ENCODE measurements at places on chromosomes 7 and 10. TPM values are rescaled to one million over a fixed set of nuclear protein-coding genes. Genes with fewer than 3 reads are reported as not detected.
A peak's percentile ranks its signal among the peaks of the same experiment; 100 is the strongest.

- no peaks in the 10 kb centered on the region for H3K36me3 ChIP-seq
- no peaks in the 10 kb centered on the region for H3K27me3 ChIP-seq
- no peak overlapping the region for H3K27ac ChIP-seq
- no peaks in the 10 kb centered on the region for H3K4me1 ChIP-seq
- DNase-seq = no peak
These were observed 440.6 kb upstream of the LRRN3 start for GRCh38 chr7:110650328-110650727.

ELAPOR2 gene
- total RNA-seq = 42.2 TPM

SPDYE3 gene
- not detected for total RNA-seq

DNA sequence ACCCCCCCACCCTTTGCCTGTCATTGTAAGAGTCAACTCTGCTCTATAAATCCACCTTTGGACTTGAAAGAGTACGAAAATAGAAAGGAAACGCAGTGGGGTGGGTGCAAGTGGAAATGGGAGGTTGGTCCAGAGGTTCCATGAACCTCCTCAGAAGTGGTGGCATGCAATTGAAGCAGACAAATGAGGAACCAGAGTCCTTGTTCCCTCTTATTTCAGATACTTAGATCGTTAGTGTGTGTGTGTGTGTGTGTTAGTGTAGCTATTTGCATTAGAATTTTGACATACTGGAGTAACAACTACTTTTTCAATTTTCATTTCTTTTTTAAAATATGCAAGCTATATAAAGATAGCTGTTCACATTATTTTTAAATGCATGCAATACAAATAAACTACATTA lies 18.1 kb upstream of the TFAM start:
- DNase-seq = no peak
- no peaks in the 10 kb centered on the region for H3K36me3 ChIP-seq
- no peak overlapping the region for H3K4me3 ChIP-seq
- H3K27me3 ChIP-seq = no peaks in the 10 kb centered on the region

GRCh38 chr7:76330261-76330660 lies 27.8 kb downstream of the HSPB1 start:
- peaks cover 20% of the 10 kb centered on the region for H3K36me3 ChIP-seq
- peaks cover 25% of the 10 kb centered on the region for H3K4me1 ChIP-seq
- H3K27me3 ChIP-seq = no peaks in the 10 kb centered on the region
- no peak overlapping the region for H3K27ac ChIP-seq

DNA sequence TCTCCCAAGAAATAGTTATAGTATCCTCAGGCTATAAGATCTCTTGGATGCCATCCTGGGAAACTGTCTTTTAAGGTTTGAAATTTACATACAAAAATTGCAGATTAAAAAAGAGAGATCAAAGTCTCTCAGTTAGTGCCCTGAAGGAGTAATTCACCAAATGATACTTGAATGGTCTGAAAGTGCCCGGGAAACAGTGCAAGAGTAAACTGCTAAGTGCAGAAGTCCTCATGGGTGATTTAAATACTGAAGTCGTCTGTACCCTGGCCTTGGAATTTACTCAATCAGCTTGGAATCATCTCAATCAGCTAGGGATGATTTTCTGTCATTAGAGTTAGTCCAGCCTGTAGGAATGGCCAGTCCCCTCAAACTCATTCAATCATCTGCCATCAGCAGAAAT lies 155.3 kb downstream of the GLI3 start:
- DNase-seq = no peak
- H3K27me3 ChIP-seq = no peaks in the 10 kb centered on the region
- peaks cover 65% of the 10 kb centered on the region for H3K4me1 ChIP-seq

PLEKHS1 gene
- not detected for total RNA-seq

PCBD1 gene
- total RNA-seq = 38.3 TPM

- H3K4me3 ChIP-seq = no peak overlapping the region
- H3K36me3 ChIP-seq = peaks cover 10% of the 10 kb centered on the region
- H3K27ac ChIP-seq = peak overlapping the region; percentile 44
- no peaks in the 10 kb centered on the region for H3K27me3 ChIP-seq
These were observed 143.3 kb downstream of the SLC25A13 start for GRCh38 chr7:96178581-96178980.

- no peaks in the 10 kb centered on the region for H3K27me3 ChIP-seq
- no peak overlapping the region for H3K27ac ChIP-seq
- no peaks in the 10 kb centered on the region for H3K36me3 ChIP-seq
- no peaks in the 10 kb centered on the region for H3K4me1 ChIP-seq
- no peak for DNase-seq
These were observed 10.3 kb upstream of the STK17A start for GRCh38 chr7:43572516-43573049.

DNA sequence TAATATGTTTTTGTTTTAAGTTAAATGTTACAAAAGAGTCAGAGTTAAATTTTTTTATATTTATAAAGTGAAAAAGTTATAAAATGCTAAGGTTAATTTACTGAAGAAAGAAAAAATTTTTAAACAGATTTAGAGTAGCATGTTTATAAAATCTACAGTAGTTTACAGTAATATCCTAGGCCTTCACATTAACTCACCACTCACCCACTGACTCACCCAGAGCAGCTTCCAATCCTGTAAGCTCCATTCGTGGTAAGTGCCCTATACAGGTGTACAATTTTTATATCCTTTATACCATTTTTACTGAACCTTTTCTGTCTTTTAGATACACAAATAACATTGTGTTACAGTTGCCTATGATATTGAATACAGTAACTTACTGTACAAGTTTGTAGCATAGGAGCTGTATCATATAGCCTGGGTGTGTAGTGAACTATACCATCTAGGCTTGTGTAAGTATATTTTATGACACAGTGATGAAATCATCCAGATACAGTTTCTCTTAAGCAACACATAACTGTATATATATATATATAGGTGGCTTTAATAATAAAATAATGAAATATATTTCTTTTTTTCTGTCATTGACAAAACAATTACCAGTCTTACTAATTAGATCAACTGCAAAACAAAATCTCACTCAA lies 79.6 kb downstream of the PTEN start:
- no peak overlapping the region for H3K27ac ChIP-seq
- H3K27me3 ChIP-seq = no peaks in the 10 kb centered on the region
- H3K4me1 ChIP-seq = no peaks in the 10 kb centered on the region

DNA sequence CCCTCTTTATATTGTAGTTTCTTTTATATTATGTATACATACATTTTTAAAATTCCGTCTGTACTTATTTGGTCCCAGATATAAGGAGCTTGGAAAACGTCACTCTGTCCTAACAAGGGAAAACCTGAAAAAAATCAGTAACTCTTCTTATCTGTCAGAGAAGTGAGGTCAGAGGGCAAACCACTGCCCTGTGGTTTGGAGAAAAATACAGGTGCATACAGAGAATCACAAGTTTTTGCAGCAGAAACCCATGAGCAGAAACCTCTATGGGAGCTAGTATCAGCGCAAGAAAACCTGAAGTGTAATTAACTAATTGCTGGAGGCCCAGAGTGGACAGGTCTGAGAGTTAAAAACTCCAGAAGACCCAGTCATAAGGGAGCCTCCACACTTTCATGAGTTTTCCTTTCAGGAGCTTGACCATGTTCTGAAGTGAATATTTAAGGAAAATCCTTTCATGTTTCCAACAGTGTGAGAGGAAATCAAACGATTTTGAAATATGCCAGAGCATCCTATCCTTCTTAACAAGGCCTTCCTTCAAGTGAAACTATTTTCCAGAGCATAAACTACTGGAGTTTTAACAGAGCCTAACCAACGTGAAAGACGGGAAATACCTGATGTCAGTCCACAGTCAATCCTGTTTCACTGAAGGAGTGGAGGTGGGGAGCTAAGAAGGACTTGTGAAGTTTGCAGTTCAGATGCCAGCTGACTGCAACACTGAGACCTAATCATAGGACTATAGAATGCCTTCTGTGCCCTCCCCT lies 290.8 kb upstream of the BMPER start:
- no peaks in the 10 kb centered on the region for H3K4me1 ChIP-seq
- DNase-seq = no peak
- H3K4me3 ChIP-seq = no peak overlapping the region
- H3K27me3 ChIP-seq = no peaks in the 10 kb centered on the region

DNA sequence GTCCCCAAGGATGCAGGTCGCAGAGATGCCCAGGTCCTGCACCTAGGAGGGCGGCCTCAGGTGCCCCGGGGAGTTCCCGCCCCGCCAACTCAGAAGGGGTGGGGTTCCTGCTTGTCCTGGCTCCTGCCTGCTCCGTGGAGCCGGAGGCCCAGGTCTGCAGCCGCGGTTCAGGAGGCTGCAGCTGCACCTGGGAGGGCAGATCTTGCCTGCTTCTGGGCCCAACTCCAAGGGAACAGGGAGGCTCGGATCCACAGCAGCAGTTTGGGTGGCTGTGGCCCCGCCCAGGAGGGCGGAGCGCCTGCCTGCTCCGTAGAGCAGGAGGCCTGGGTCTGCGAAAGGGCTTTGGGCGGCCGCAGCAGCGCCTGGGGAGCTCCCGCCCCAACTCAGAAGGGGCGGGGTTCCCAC lies 108.2 kb upstream of the EGR2 start:
- H3K27ac ChIP-seq = no peak overlapping the region
- H3K36me3 ChIP-seq = peaks cover 11% of the 10 kb centered on the region
- no peak overlapping the region for H3K4me3 ChIP-seq
- H3K27me3 ChIP-seq = no peaks in the 10 kb centered on the region

- no peak overlapping the region for H3K4me3 ChIP-seq
- H3K27ac ChIP-seq = no peak overlapping the region
- no peaks in the 10 kb centered on the region for H3K4me1 ChIP-seq
- no peaks in the 10 kb centered on the region for H3K36me3 ChIP-seq
These were observed 117.9 kb downstream of the TEX36 start for GRCh38 chr10:125565046-125565445.

GRCh38 chr7:159115601-159116501 lies 28.8 kb downstream of the VIPR2 start:
- no peak for DNase-seq
- H3K4me3 ChIP-seq = no peak overlapping the region
- H3K27ac ChIP-seq = no peak overlapping the region
- no peaks in the 10 kb centered on the region for H3K36me3 ChIP-seq
- peaks cover 8% of the 10 kb centered on the region for H3K4me1 ChIP-seq

GRCh38 chr10:110733218-110733952 lies 89.2 kb downstream of the RBM20 start:
- H3K27ac ChIP-seq = no peak overlapping the region
- no peak overlapping the region for H3K4me3 ChIP-seq
- peaks cover 4% of the 10 kb centered on the region for H3K4me1 ChIP-seq

- no peak overlapping the region for H3K27ac ChIP-seq
- no peak for DNase-seq
- peaks cover 40% of the 10 kb centered on the region for H3K4me1 ChIP-seq
- peaks cover 3% of the 10 kb centered on the region for H3K36me3 ChIP-seq
- no peaks in the 10 kb centered on the region for H3K27me3 ChIP-seq
These were observed 89.3 kb upstream of the PDGFA start for GRCh38 chr7:608954-609353.

NUTM2B gene
- 1.8 TPM for total RNA-seq

PON1 gene
- not detected for total RNA-seq

PRSS1 gene
- total RNA-seq = not detected

GRCh38 chr10:131211146-131211545 lies 100.4 kb downstream of the TCERG1L start:
- no peaks in the 10 kb centered on the region for H3K36me3 ChIP-seq
- no peak for DNase-seq
- no peaks in the 10 kb centered on the region for H3K27me3 ChIP-seq
- no peaks in the 10 kb centered on the region for H3K4me1 ChIP-seq
- H3K27ac ChIP-seq = no peak overlapping the region

SFRP4 gene
- not detected for total RNA-seq

DNA sequence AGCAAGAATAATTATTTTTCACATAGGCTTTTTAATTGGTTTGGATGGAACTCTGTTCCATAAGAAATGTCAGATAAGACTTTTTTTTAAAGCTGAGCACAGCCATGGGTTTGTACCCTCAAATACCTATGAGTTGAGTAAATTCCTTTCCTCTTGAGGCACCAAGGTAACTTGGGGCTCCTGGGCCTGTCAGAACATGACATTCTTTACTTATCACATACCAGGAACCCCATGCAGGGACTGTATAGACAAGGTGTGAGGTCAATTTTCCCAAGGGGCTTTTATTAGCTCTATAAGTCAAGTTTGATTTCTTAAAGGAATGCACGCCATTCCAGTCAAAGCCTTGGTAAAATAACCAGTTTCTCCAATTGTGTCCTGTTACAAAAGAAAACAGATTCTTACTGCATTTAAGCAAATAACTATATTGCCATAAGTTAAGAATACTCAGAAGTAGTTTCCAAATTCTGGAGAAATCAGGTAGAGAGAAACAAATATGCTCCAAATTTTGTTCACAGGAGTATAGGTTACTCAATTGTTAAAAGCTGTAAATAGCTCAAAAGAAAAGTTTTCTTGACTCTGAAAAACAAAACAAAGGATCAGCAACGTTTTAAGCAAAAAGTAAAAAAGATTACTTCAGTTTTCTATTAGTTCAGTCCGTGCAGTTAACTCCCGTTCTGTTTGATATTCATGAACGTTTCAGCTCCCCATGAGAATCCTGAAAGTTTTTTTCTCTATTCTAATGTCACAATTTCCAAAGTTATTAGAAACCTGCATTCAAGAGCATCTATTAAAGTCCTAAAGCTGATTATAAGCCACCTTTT lies 167.5 kb upstream of the NAMPT start:
- peaks cover 14% of the 10 kb centered on the region for H3K36me3 ChIP-seq
- H3K27me3 ChIP-seq = no peaks in the 10 kb centered on the region

DNA sequence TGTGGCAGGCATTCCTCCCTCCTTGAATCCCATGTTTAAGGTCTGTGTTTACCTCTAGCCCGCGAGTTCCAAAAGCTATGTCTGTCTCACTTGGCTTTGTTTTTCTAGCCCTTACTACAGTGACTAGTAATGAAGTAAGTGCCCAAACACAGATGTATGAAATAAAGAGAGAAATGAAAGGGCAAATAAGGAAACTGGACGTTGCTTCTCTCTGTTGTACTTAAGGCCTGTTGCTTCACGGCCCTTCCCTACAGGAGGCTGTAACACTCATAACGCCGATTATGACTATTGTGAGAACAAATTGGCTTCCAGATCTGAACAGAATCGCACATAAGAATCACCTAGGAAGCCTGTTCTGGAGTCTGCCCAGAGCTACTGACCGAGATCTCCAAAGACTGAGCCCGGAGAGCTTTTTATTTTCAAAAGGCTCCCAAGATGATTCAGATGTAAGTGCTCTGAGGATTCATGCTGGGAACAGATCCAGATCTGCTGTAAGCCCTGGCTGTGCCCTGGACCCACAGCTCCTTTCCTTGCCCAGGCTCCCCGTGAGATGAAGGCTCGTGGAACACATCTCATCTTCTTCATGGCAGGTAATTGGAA lies 432.6 kb downstream of the SDK1 start:
- no peak overlapping the region for H3K4me3 ChIP-seq
- H3K27me3 ChIP-seq = no peaks in the 10 kb centered on the region
- no peaks in the 10 kb centered on the region for H3K4me1 ChIP-seq

GRCh38 chr10:96130326-96130995 lies 364 bp downstream of the ZNF518A start:
- peaks cover 18% of the 10 kb centered on the region for H3K36me3 ChIP-seq
- H3K27me3 ChIP-seq = peaks cover 33% of the 10 kb centered on the region
- H3K4me3 ChIP-seq = peak overlapping the region; percentile 96
- H3K27ac ChIP-seq = peak overlapping the region; percentile 100
- peaks cover 29% of the 10 kb centered on the region for H3K4me1 ChIP-seq

- no peak overlapping the region for H3K4me3 ChIP-seq
- H3K27ac ChIP-seq = no peak overlapping the region
- H3K36me3 ChIP-seq = no peaks in the 10 kb centered on the region
- peaks cover 12% of the 10 kb centered on the region for H3K4me1 ChIP-seq
These were observed 239.9 kb downstream of the CAMK1D start for GRCh38 chr10:12589291-12589690.

MYH16 gene
- not detected for total RNA-seq

VSTM4 gene
- total RNA-seq = 2.3 TPM
